ENCODE measurements at places on chromosomes 2 and 18.

DNA sequence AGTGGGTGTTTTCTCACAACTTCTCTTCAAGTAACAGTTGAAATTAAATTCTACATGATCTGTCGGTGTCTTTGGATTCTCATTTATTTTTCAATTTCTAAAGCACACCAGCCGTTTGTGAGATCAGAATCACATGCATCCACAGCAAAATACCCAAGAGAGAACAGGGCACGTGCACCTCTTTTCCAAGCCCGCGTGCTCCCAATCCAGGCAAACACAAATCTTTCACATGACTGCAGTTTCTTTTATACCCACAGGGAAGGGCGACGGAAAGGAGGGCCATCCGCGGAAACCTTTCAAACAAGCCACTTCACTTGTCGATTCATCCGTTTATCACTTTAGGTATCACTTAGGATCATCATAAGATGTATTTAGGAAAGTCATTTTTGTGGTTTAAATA, 13.0 kb upstream of the DAPL1 start:
- DNase-seq = no peak

- DNase-seq = no peak
These were observed 120.1 kb upstream of the SLC39A10 start for GRCh38 chr2:195536906-195537305.

GRCh38 chr2:141704541-141704940, 426.3 kb downstream of the LRP1B start:
- DNase-seq = no peak

- no peak for DNase-seq
These were observed 43.4 kb upstream of the OTOF start for GRCh38 chr2:26521054-26521912.

DNA sequence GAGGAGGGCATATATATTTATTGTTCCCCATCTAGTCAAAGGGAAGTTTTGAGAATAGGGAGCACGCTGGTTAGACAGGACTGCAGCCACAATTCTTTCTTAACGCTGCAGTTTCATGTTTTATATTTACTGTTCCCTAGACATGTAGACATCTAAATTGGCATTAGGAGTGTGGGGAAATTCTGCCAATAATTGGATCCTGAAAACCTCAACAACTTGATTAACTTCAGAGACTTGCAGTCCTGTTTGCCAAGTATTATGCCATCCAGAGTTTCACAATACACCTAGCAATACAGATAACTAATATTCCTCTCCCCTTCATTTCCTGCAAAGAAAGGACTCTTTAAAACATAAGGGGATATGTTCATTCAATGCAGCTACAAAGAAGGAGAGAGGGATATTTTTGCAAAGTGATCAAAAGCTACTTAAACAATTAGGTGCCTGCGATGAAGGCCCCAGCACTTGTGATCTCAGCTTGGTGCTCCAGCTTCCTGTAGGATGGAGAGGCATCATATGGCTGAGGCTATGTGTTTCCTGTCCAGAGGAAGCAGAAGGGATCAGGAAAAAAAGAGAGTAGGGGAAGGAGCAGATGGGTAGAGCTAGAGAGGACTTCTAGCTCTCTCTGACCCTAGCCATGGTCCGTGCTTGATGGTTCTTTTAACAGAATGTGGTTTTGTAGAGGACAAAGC, 264.4 kb downstream of the MTX2 start:
- DNase-seq = no peak

DNA sequence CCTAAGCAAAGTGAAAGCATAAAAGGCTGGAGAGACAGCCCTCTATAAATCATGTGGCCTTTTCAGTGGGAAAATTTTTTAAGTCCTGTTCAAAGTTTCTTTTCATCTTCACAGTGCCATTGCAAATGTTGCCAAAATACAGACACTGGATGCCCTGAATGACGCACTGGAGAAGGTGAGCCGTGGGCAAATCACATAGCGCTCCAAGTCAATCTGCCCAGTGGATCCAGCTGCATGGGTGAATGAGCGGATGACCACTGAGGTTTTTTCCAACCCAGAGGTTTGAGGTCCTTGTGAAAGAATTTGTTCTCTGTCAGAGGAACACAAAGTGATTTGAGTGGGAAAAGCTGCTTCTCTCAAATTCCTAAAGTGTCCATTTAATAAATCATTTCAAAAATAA, 11.8 kb downstream of the DAPL1 start:
- no peak for DNase-seq

- DNase-seq = no peak
These were observed 80.6 kb downstream of the NRP2 start for GRCh38 chr2:205762881-205763280.

DNA sequence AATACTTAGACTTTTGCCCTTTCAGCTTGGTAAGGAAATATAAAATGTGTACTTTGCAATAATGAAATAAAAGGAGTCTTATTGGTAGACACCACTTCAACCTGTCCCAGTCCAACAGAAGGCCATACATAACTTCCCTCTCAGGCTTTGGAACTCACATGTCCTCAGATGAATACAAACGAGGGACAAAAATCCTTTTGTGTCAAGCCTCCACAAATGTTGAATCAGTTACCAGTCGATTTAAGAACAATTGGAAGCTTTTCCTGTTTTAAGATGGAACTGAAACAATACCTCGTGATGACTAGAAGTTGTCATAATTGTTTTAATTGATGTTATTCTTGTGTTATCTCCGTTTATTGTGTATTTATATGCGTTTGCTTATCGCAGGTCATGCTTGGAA, 385.1 kb upstream of the POU3F3 start:
- DNase-seq = no peak

DNA sequence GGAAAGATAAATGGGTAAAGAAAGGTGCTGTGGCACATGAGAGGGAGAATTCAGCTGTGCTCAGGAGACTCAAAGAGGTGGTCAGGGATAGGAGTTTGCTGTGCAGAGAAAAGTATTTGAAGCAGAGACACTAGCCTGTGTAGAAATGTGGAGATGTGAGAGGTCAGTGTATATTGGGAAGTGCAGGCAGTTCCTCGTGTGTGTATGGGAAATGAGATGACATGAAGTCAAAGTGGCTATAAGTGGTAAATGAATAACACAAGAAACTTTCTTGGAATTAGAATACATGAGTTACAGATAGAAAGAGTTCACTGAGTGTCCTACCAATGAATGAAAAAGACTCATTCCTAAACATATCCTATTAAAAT, 11.6 kb downstream of the MAP3K20 start:
- DNase-seq = no peak

GRCh38 chr2:65404988-65405697, 27.3 kb downstream of the SPRED2 start:
- no peak for DNase-seq

- no peak for DNase-seq
These were observed 85.9 kb downstream of the CPS1 start for GRCh38 chr2:210642333-210642732.

DNA sequence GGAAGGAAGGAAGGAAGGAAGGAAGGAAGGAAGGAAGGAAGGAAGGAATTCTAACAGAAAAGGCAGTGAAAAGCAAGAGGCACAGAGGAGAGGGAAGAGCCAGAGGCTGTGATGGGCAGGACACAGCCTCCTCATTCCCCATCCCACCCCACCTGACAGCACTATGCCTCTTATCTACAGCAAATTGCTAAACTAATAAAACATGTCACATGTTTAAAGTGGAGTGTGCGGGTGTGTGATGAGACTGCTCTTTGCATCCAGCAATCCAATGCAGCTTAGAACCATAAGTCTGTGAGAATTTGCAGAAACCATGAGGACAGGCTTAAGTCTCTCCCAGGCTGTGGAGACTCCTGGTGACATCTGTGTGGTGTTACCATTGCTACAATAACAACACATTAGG, 108.4 kb upstream of the ALK start:
- no peak for DNase-seq

Data from fibroblast of skin of left biceps (primary cell).